ENCODE measurements at places on chromosomes 7 and 10.

DNA sequence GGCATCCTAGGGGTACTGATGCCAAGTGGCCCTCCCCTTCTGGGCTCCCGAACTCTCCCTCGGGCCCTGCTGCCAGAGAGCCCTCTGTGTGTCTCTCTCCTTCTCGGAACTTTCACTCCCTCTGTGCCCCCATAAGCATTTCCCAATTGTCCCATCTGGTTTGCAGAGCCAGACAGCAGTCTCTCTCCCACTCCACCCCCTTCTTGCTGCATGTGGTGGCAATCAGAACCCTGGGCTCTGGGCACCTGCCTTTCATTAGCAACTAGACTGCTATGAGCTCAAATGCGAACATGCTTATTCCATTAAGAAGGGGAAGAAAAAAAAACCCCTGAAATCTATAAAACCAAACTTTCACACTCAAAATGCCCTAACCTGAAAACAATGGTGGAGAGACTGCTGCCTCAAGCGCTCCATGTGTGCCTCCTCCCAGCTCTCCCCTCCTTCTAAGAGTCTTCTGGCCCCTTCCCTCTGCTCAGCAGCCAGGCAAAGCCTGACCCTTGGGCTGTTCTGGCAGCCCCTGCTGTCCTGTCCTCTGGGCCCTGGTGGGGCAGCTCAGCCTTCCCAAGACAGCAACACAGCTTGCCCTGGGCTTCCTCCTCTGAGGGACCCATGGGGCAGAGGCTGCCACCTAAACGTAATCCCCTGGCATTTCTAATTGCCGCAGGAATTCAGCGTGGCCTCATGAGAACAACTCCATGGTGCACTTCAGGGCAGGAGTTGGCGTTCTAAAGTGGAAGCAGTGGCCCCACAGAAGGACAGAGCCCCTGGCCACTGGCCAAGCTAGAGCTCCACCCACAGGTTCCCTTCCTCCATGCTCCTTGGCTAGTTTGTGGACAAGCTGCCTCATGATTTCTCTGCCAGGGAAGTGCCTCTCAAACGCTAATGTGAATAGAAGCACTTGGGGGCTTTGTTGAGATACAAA lies 415.4 kb downstream of the PLXNA4 start:
- no peak for DNase-seq

DNA sequence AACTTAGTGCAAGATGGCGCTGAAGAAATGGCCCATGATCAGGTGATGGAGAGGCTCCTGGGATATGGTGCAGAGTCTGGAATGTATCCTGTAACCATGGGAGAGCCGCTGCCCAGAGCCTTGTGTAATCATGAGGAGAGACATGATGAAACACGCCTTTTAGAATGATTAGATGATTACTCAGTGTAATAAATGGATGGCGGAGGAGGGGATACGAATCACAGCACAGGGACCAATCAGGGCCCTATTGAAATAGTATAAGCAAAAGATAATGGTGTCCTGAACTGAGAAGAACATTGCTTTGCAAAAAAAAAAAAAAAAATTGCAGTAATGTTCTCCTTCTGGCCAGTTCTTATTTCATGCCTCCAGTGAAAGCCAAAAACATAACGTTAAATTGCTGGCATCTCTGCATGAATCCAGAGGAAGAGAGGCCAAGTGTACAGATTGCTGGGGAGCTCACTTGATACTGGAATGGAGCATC lies 668.5 kb upstream of the AUTS2 start:
- DNase-seq: no peak

GRCh38 chr10:127534074-127534473 lies 15.0 kb upstream of the NPS start:
- DNase-seq: no peak

DNA sequence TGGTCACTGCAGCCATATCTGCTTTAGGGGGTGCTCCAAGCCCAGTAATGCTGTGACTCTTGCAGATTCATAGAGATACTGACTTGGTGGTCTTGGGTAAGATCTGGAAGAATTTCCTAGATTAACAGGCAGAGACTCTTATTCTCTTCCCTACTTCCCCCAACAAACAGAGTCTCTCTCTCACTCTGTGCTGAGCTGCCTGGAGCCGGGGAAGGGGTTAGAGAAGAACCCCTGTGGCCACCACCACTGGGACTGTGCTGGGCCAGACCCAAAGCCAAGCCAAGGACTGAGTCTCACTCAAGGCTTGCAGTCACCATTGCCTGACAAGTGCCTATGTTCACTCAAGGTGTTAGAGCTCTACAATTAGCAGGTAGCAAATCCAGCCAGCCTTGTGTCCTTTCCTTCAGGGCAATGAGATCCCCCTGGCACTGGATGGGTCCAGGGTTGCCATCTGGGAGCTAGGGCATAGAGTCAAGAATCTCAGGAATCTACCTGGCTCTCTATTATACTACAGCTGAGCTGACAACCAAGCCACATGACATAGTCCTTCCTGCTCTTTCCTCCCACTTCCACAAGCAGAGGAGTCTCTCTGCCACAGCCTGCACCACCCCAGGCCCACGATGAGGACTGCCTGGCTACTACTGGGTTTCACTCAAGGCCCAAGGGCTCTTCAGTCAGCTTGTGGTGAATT lies 41.4 kb upstream of the TECTB start:
- DNase-seq: no peak

DNA sequence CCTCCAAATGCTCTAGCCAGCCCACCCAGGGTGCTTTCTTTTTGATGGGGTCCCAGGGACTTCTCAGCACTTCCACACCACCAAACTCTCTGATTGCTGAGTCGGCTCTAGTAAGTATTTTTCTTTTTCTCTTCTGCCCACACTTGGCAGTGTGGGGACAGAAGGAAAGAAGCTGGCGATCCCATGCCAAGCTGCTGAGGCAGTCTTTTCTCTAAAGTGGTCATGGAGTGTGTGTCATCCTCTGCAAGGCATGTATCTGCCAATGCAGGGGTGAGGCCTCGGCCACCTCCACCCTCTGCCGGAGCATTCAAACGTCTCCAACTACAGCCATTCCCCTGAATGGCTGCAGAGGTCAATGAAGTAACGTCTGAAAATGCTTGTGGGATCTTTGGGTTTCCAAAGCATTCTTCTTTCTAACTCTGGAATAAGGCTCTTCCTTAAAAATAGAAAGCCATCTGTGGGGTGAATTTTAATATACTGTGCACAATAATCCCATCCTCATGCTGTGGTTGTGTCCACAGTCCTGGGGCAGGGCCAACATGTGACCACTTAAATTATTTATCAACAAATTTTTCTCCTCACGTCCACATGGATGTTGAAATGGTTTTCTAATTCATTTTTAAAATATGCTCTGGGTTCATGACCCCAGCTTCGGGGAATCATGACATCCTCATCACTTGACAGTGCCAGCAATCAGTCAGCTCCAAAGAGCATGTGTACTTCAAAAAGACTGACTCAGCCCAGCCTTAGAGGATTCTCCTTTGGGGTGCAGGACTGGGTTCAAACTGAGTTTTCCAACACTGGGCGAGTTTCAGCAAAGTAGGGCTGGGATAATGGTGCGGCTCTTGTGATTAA lies 171.3 kb upstream of the ITGB1 start:
- no peak for DNase-seq

GRCh38 chr7:130471974-130472373 lies 19.9 kb upstream of the MEST start:
- no peak for DNase-seq

DNA sequence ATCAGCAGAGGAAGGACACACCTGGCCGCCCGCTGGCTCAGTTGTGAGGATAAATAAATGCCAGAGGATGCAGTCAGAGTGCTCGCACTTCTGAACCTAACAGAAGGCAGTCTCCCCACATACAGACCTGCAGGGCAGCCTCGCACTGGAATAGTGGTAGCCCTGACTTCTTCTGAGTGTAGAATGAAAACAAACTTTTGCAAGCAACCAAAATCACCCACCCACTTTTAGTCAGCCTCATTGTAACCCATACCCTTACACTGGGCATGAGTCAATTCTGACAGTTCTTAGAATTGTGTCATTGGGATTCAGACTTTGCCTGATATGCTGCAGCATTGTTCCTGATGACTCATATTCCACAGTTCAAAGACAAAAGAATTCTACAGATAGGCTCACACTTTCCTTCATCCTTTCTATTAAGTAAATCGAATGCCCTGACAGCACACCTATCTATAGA lies 167.0 kb upstream of the CDK1 start:
- no peak for DNase-seq

DNA sequence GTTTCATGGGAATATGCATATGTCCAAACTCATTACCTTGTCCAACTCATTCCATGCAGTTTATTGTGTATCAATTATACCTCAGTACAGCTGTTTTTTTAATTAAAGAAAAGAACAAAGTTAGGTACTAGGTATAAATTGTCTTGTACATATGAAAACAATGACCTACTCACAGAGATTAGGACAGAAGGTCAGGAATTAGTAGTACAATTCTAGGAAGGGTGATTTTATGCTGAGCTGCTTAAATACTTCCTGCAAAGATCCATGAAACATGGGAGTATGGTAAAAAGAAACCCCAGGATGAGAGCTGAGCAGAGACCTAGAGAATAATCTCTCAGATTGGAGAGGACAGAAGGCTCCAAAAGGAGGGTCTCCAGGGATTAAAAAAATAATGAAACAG lies 13.8 kb upstream of the KDM7A start:
- no peak for DNase-seq

- no peak for DNase-seq
Measured at GRCh38 chr7:104807671-104808070, 206.3 kb upstream of the KMT2E start.
